ENCODE measurements at places on chromosomes 7 and 10.

DNA sequence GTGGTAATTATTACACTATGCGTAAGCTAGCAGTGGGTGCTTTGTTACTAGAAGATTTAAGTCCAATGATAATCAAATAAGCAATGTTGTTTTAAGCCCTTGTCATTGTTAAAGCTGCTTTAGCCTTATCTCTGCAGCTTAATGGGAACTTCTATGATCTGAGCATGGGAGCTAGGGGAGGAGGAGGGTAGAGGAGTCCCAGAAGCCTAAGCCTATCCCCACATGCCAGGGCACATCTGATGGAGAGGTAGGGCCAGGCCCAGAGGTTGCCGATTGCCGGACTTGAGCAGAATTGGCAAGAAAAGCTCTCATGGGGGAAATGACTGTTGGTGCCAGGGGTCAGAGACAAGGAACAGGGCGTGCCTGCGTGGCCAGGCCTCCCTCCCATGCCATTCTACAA is 13.4 kb downstream of the CUBN start:
- peak; percentile 18 for ATAC-seq

DNA sequence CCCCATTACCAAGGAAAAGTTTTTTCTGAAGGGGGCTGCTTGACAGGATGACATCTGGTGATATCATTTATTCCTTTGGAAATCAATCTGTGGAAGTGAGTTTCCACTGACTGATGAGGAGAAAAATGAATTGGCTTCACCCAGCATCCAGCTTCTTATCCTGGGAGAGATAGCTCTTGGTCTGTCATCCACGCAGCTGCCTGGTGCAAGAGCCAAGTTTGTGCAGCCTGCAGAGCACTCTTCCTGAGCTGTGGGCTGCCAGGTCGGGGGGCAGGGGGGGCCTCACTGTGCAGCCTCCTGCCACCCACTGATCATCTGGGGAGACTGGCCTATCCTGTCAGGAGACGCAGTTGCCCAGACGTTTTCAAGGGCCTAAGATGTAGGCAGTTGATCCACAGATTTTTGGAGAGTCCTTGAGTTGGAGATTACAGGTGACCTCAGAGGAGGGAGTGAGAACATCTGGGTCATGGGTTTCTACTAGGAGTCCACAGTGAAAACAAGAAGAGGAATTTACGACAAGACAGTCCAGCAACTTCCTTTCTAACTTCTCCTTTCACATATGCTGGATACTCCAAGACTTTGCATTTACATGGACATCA is 75.4 kb downstream of the EGFR start:
- ATAC-seq = no peak

DNA sequence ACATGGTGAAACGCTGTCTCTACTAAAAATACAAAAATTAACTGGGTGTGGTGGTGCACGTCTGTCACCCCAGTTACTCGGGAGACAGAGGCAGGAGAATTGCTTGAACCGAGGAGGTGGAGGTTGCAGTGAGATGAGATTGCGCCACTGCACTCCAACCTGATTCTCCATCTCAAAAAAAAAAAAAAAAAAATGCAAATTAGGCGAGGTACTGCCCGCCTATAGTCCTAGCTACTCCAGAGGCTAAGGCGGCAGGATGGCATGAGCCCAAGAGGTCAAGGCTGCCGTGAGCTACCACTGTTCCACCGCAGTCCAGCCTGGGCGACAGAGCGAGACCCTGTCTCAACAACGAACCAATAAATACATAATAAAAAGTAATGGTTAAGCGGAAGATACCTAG is 1.1 kb upstream of the EIF4H start:
- no peak for ATAC-seq

DNA sequence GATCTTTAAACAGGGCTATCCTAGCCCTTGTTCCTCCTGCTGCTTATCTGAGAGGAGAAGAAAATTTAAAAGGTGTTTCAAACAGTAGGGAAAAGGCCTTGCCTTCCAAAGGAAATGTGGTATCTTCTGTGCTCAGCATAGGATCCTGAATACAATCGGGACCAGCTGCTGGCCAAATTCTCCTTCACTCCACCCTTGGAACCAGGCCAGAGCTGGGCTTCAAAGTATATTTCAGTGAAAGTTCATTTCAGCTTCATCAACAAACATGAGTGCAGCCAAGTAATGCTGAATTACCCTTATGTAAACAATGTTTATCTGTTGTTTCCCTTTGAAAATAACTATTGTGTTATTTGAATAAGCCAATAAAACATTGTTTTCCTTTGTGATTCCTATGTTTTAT is 146.5 kb upstream of the MEOX2 start:
- ATAC-seq = no peak

GRCh38 chr7:4884164-4884563 is 648 bp upstream of the RADIL start:
- no peak for ATAC-seq

GRCh38 chr10:126599949-126600682 is 70.4 kb downstream of the C10orf90 start:
- no peak for ATAC-seq

DNA sequence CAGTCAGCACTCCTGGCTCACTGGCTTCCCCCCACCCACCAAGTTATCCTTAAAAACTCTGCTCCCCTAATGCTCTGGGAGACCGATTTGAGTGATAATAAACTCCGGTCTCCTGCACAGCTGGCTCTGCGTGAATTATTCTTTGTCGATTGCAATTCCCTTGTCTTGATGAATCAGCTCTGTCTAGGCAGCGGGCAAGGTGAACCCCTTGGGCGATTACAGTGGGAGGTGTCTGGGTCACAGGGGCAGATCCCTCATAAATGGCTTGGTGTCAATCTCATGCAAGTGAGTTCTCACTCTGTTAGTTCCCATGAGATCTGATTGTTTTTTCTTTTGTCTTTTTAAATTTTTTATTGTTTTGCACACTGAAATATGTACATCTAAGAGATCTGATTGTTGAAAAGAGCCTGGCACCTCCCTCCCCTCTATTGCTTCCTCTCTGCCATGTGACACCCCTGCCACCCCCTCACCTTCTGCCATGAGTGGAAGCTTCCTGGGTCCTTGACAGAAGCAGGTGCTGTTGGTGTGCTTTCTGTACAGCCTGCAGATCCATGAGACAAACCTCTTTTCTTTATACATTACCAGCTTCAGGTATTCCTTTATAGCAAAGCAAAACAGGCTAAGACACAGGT is 20.5 kb downstream of the OTUD1 start:
- no peak for ATAC-seq

- no peak for ATAC-seq
Observed at GRCh38 chr10:32650246-32650655, 204.3 kb downstream of the CCDC7 start.

DNA sequence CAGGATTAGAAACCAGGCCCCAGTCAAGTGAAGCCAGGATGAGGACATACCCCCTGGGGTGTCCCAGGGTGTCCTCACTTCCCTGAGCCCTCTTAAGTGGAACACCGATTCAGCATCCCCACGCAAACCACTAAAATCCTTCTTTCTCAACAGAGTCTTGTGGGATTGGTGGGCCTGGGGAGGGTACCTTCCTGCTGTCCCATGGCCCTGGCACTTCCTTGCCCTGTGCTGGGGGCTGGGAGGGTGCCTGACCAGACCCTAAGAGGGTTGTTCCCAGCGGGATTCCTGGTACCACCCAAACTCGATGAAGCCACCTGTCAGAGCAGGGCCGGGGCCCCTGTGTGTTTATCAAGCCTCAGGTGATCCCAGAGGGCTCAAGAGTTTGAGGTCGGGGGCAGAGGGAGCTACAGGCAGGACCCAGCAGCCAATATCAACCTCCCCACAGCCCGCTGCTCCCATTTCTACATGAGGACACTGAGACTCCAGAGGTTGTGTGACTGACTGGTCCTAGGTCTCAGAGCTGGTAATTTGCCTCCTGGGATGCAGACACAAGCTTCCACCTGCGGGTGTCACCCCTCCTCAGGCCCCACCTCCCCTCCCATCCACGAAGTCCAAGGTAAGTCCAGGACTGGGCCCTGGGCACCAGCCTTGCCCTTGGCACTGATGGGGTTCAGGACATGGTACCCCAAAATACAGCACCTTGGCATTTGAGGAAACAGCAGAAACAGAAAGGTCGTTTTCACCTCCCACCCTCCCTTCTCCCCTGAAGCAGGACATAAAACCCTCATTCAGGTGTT is 31.4 kb downstream of the OAT start:
- ATAC-seq = no peak

- no peak for ATAC-seq
Observed at GRCh38 chr10:11697718-11698527, 44.3 kb upstream of the ECHDC3 start.

All from SK-N-SH treated with all-trans-retinoic acid at 6 μM for 48 hours (cell line).